ENCODE measurements at places on chromosomes 2 and 18. TPM values are rescaled to one million over a fixed set of nuclear protein-coding genes. Genes with fewer than 3 reads are reported as not detected.

DNA sequence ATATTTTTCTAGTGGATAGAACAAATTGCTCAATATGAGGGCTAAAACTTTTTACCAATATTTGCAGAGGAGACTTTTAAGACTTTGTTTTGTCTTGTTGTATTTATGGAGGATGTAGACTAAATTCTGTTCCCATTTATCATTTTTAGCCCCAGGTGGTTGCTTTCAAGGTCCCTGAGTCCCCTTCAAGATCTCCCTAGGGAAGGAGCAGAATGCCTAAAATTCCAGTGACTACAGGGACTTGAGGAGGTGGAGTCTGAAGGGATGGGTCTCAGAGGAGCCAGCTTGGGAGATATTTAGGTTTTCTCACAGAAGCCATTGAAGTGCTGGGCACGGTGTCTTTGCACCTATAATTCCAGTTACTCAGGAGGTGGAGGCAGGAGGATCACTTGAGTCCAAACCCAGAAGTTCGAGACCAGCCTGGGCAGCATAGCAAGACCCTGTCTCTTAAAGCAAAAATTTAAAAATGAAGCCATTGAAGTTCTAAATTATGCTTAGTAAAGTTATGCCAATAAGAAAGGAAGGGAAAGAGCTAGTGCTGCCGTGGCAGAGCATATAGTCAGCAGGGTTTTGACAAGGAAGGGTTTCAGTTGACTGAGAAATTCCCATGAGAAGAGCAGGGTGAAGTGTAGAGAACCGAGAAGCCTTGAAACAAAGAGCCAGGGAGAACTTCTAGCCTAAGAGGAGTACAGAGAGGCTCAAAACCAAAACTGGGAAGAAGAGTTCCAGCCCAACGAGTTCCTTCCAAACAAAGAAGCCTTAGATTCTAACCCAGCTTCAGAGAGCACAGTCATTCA is 43.4 kb downstream of the COMMD1 start:
- DNase-seq = no peak

DNA sequence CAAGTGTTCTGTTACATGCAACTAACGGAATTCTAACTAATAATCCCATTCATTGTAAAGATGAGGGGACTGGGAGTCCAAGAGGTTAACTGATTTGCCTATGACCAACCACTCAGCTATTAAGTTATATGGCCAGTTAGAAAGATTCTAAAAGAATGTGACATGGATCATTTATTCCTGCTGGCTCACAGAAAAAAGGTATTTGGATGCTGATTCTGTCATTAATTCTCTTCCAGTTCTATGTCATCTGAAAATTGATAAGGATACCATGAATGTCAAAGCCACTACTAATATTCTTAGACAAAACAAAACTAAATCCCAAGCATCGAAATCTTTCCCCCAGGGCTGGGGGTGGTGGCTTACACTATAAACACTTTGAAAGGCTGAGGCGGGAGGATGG is 41.2 kb upstream of the GORASP2 start:
- DNase-seq = no peak

- DNase-seq = no peak
Measured at GRCh38 chr2:26559044-26559405, 81.1 kb upstream of the OTOF start.

Gene SH3BP4
- total RNA-seq = 19.7 TPM

GRCh38 chr2:171529914-171530313 is 7.6 kb downstream of the CYBRD1 start:
- DNase-seq = no peak

- DNase-seq = no peak
Measured at GRCh38 chr2:145751155-145751554, 1231.2 kb upstream of the ZEB2 start.

Gene DUSP19
- total RNA-seq = 5.9 TPM

DNA sequence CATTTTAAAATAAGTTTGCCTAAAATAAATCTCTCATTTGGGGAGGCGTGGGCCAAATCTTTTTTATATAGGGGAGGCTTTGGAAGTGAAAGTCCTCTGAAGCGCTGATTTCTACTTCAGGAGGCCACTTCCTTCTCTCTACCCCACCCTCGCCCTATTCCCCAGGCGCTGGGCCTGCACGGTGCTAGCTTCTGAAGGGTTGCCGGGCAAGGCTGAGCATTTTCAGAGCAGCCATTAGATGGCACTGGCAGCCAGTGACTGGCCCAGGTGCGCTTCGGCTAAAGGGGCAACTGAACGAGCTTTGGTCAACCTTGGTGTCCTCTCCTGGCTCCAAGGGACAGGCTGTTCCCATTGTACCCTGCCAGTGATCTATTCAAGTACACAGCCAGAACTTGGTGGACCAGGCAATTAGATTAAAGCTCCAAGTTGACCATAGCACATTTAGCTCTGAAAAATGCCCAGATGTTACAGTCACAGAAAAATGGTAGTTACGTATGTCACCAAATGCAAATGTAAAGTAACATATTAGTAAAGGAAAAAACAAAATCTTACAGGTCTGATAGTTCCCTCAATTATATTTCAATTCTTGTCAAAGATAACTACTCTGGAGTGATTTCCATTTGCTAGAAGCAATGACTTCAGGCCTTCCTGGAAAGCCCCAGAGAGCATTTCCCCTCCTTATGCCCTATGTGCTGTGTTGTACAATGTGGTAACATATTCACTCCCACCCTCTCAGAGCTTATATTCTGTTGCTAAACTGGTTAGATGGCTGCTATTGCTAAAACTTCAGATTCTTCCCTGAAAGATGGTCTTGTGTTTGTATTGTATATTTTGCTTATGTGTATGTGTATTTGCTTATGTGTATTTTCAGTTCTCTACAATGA is 2.1 kb downstream of the POMC start:
- no peak for DNase-seq

Gene GULP1
- total RNA-seq = 70.8 TPM

- no peak for DNase-seq
Measured at GRCh38 chr2:136408795-136409194, 290.8 kb upstream of the CXCR4 start.

DNA sequence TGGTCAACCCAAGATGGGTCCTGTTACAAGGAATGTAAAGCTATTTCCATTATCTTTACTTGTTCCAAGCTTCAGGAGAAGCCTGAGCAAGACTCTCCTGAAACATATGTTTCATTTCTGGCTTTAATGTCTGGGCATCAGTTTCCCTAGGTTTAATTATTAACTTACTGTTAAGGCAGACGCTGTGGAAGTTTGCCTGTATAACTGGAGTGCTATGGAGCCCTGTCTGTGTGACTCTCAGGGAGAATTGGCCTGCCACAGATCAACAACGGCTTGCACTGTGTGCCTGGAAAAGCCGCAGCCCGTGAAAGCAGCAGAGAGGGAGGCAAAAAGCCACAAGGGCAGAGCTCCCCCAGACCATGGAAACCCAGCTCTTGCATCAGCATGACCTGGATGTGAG is 22.1 kb upstream of the LONRF2 start:
- no peak for DNase-seq

DNA sequence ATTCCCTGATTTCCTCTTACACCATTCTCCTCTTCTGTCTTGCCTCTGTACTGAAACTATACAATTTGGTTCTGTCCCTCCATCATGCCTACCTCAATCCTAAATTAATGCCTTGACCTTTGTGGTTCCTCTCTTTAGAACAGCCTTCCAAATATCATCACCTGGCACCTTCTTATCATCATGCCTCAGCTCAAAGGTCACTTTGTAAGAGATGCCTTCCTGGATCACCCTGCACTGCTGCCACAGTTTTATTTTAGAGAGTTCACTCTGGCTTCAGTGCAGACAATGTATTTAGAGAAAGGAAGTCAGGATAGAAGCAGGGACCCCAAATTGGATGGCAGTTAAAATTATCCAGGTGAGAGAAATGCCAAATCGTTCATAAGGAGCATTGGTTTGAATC is 64.5 kb downstream of the LRRTM4 start:
- no peak for DNase-seq

- no peak for DNase-seq
Measured at GRCh38 chr2:83394134-83394904, 1064.8 kb downstream of the SUCLG1 start.

Gene TDRD15
- total RNA-seq = 0.18 TPM

GRCh38 chr2:140975237-140975636 is 1155.6 kb downstream of the LRP1B start:
- DNase-seq = no peak

Gene ANKRD36C
- 271 TPM for total RNA-seq

- DNase-seq = no peak
Measured at GRCh38 chr18:286515-287310, 18.9 kb upstream of the THOC1 start.

- no peak for DNase-seq
Measured at GRCh38 chr2:120445449-120446143, 99.7 kb downstream of the INHBB start.

Gene TTR
- total RNA-seq = 6.1 TPM

- DNase-seq = no peak
Measured at GRCh38 chr2:77839102-77839501, 316.9 kb upstream of the LRRTM4 start.

Gene SERPINB13
- not detected for total RNA-seq

GRCh38 chr2:205439621-205440020 is 242.7 kb upstream of the NRP2 start:
- DNase-seq = no peak

Gene SOWAHC
- total RNA-seq = 20.6 TPM

Measured in cerebellum (tissue), 4 donors.